ENCODE measurements at places on chromosomes 2 and 18. TPM values are rescaled to one million over a fixed set of nuclear protein-coding genes. Genes with fewer than 3 reads are reported as not detected.

The MC5R gene
- not detected for total RNA-seq

The MEP1B gene
- total RNA-seq: not detected

The TRIB2 gene
- 52.3 TPM for total RNA-seq

The ALK gene
- 0.99 TPM for total RNA-seq

The SF3B6 gene
- 86.9 TPM for total RNA-seq

The ATG4B gene
- 46.5 TPM for total RNA-seq

Data from esophagus muscularis mucosa (tissue), 4 donors.